ENCODE measurements at places on chromosomes 3 and 15.

GRCh38 chr3:39718674-39719595, 90.5 kb upstream of the MYRIP start:
- peak; percentile 32 for DNase-seq

- no peak for DNase-seq
These were observed 329.8 kb upstream of the PROK2 start for GRCh38 chr3:72114773-72115172.

GRCh38 chr15:76150513-76150912, 90.7 kb downstream of the TMEM266 start:
- DNase-seq, result no peak

- no peak for DNase-seq
These were observed 12.5 kb upstream of the ZXDC start for GRCh38 chr3:126488185-126488584.

- peak; percentile 38 for DNase-seq
These were observed 31.6 kb upstream of the ZNF770 start for GRCh38 chr15:35019404-35020327.

GRCh38 chr3:43902415-43902814, 211.7 kb downstream of the ABHD5 start:
- no peak for DNase-seq

- peak; percentile 88 for DNase-seq
These were observed 17.7 kb downstream of the EEFSEC start for GRCh38 chr3:128170866-128171516.

DNA sequence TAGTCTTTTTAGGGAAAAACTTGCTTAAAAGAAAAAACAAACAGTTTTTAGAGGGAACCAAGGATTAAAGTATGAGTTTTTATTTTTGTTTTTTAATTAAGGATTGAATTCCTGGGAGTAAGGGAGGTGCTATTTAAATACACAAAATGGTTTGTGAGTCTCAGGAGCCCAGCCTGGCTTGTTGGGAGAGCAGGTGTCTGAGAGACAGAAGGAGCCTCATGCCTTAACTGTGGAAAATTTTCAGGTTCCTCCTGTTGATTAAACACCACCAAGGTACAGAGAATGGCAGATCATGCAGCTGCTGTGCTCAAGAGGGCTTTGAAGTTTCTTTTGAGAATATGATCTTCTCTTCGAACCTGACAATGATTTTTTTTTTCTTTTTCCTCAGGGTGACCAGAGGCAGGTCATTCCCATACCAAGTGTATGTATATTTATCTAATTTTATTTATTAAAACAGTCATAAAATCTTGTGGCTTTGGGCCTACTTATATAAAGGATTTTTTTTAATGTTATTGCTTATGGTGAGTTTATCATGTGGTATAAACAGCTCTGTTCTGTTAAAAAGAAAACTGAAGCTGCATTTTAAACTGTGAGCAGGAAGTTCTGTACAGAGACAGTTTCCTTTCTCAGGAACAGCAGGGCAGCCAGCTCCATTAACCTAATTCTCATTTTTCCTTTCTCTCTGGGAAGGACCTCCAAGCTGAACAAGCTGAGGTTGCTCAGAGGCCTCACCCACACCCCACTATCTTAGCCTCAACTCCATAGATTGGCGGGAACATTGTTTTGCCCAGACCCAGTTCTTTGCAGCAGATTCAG, 33.7 kb upstream of the VILL start:
- no peak for DNase-seq

DNA sequence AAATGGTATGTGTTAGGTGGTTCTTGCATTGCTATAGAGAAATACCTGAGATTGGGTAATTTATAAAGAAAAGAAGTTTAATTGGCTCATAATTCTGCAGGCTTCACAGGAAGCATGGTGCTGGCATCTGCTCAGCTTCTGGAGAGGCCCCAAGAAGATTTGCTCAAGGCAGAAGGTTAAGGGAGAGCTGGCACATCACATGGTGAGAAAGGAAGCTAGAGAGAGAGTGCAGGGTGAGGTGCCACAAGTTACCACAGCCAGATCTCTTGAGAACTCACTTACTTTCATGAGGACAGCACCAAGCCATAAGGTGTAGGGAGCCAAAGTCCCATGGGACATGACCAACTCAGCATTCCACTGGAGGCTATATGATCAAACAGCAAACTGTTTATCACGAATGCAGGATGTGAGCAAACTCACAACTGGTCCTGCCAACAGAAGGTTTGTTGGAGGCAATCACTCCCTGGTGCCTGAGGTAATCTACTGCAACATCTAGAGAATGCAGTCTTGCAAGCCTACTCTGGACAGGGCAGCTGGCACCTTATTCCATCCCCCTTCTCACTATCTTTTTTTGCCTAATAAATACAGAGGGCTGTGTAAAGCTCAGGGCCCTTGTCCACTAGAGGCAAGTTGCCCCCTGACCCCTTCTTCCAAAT, 28.1 kb upstream of the CCR2 start:
- DNase-seq, result no peak
